ENCODE measurements at places on chromosomes 6 and 20.

DNA sequence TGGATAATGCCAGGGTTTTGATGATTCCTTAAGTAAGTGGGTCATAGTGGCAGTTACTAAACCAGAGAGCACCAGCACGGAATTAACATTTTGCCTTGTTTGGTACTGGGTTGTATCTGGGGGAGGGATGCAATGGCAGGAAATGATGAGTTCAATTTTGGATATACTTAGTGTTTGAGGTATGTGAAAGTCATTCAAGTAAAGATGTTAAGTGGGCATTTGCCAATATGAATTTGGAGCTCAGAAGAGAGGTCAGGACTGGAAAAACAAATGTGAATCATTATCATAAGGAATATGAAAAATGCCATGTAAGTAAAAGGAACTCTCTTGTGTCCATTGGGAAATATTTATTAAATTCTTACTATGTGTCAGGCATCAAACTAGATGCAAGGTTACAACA, 6.2 kb downstream of the PXT1 start:
- DNase-seq: no peak

- DNase-seq: no peak
Measured at GRCh38 chr20:3981132-3981452, 34.3 kb downstream of the RNF24 start.

DNA sequence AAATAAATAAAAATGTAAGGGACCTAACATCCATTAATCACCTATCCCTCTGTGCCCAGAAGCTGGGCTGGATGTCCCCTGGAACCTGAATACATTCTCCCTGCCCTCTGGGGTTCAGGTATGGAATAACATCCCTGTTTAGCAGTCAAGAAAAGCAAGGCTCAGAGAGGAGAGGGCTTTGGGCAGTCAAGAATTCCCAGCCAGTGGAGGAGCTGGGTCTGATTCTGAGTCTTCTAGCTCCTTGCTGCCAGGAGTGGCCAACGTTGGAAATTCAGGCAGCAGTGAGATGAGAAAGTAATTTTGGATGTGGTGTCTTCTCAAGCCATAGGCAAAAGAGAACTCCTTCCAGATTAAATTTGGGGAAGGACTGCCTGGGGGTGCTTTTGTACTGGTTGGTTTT, 42.6 kb upstream of the ZNFX1 start:
- DNase-seq: no peak

DNA sequence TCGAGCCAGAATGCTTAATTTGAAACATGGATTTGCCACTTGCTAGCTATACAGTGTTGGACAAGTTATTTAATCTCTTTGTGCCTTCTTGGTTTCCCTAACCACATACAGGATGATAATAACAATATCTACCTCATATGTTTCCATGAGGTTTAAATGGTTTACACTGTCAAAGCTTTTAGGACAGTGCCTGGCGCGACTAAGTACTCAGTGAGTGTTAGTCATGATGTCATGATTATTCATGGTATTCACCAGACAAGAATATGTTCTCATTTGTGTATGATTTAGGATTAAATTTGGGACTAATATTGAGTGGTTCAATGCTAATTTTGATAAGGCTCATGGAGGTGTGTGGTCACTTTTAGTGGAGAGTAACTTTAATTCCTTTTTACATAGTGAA, 167.4 kb downstream of the EYA4 start:
- DNase-seq: no peak

GRCh38 chr6:37988696-37989095, 169.2 kb downstream of the ZFAND3 start:
- DNase-seq: no peak
